AG09319 (cell line): ENCODE measurements at places on chromosomes 12 and 14.

GRCh38 chr14:93549595-93549994, 118.9 kb downstream of the UNC79 start:
- no peak for DNase-seq

GRCh38 chr12:52139579-52140062, 52.2 kb downstream of the KRT80 start:
- DNase-seq = no peak

- DNase-seq = no peak
Observed at GRCh38 chr12:109946505-109946904, 46.4 kb downstream of the TCHP start.

GRCh38 chr12:82225871-82226270, 132.3 kb downstream of the CCDC59 start:
- no peak for DNase-seq
